Caki2 (cell line): ENCODE measurements at places on chromosomes 13 and 19.
A peak's percentile ranks its signal among the peaks of the same experiment; 100 is the strongest.

GRCh38 chr19:1407528-1408299, at the start of gene DAZAP1:
Gene DAZAP1 (plus strand): TSS chr19:1407586. CDS start chr19:1407774, 188 bp downstream.
- DNase-seq, result no peak

- no peak for DNase-seq
Measured at GRCh38 chr13:78033509-78033908, 114.9 kb upstream of the EDNRB start.

DNA sequence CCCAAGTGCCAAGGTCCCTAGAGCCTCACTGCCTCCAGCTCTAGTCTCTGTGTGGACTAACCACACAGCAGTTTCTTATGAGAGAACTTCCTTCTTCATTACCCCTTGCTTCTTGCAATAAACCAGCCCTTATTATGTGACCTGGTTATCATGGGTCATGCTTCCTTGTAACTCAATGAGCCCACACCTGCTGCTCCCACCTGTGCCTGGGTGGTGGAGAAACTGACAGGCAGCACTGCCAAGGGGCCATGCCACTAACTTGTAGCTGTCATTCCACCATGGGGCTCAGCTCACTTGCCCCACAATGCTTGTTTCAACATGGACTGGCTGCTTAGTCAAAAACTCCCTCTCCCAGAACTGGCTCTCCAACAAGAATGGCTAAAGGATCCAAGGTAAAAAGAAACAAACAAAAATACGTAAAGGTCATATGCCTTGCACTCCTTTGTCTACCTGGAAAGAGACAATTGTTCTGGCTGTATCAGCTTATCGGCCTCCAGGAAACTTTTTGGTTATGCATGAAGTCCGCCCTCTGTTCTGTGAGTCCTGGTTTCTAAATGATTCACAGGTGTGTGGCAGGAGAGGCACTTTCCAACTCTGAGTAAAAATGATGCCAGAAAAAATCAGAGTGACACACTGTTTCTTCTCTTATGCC, 446.4 kb downstream of the COG6 start:
- no peak for DNase-seq

GRCh38 chr19:55358943-55359908, 3.8 kb downstream of the GARIN5B start:
- no peak for DNase-seq

DNA sequence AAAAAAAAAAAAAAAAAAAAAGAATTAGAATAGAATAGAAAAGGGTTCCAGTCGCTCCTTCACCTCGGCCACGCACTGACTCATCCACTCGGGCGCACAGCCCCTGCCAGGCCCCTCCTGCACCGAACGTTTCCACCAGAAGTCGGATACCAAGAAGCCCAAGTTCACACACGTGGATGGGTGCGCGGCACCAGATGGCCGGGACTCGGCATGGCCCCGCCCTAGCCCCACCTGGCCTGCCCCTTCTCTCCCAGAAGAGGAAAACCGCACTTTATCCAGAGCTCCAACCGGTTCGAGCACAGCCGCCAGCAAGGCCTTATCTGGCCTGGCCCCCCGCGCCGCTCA, 5.9 kb downstream of the PRR36 start:
- no peak for DNase-seq

- DNase-seq, result no peak
Measured at GRCh38 chr19:11018763-11019162, 57.9 kb downstream of the SMARCA4 start.

- DNase-seq, result no peak
Measured at GRCh38 chr13:70206671-70207070, 98.4 kb upstream of the KLHL1 start.

GRCh38 chr13:111662451-111662850, 342.0 kb downstream of the TEX29 start:
- DNase-seq, result no peak

GRCh38 chr19:4266253-4267000, 12.6 kb upstream of the SHD start:
- no peak for DNase-seq

DNA sequence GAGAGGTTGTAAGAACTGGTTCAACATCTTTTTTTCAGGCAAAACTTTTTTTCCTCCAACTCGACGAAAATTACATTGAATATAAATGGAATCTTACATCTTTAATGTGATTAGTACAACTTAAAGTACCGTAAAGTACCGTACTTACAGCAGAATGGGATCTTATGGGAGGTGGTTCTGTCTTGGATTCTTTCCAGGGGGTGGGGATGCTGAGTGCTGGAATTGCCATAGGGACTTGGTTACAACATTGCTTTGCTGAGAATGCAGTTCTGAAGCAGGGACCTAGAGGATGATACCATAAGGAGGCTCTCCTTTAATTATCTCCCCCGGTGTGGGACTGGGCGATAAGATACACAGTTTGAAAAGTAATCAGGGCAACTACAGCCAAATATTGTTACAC, 186.4 kb downstream of the KLF5 start:
- DNase-seq, result no peak

DNA sequence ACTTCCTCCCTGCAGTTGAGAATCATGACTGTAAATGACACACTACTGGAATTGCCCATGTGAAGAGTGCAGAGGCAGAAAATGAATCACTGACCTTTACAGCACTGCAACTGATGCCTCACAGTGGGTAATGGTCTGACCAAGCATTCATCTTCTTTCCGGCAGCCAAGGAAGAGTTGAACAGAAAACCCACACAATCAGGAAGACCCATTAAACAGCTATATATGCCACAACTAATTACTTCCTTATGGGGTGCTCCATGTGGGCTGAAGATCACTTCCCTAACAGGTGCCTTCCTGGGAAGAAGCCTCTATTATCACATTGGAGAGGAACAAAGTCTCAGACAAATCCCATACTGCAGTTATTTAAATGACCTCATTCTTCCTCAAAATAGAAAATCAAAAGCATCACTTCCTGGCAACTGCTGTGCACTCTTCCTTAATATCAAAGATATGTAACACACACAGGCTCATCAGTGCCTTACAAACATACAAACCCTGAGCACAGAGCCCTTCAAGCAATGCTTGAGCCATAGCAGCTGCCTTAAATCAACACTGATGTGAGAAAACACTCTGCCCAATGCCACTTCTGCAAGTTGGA, 45.8 kb downstream of the RUBCNL start:
- DNase-seq, result peak; percentile 2

- no peak for DNase-seq
Measured at GRCh38 chr19:4494691-4495064, 22.6 kb downstream of the HDGFL2 start.

GRCh38 chr13:112750570-112750969, 60.7 kb downstream of the ATP11A start:
- no peak for DNase-seq

GRCh38 chr13:28679628-28680027, 20.7 kb downstream of the POMP start:
- DNase-seq, result no peak

DNA sequence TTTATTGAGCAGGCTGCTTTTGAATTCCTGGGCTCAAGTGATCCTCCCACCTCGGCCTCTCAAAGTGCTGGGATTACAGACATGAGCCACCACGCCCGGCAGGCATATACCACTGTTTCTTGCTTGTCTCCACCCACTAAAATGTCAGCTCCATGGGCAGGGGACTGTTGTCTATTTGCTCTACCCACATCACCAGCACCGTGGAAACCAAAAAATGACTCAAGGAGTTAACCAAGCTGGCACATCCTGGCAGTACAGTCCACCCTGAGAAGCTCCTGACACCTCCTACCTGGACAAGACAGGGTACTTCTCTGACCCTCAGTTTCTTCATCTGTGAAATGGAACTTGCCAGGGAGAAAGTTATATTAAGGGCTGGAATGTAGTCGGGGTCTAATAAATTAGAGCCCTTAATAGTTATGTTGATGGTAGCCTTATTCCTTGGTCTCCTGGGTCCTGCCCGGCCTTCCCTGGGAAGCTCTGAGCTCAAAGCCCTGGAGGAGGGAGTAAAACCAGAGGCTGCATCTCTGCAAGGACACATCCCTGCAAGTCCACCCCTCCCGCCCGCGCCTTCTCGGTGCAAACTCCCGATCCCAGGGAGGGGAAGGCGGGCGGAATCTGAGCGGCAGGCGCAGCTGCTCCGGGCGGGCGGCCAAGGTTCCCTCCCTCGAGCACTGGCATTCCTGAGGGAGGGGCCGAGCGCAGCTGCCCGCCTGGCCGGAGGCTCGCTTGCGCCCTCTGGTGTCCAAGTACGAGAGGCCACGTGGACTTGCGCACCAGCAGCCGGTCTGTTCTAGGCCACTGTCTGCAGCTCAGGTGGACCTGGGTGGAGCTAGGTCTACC, 14.1 kb downstream of the RDH8 start:
- peak; percentile 81 for DNase-seq

- peak; percentile 94 for DNase-seq
Measured at GRCh38 chr13:28718543-28719226, at the start of gene SLC46A3. Gene SLC46A3 (minus strand): TSS chr13:28718970. CDS start chr13:28717998, 972 bp downstream.

- DNase-seq, result no peak
Measured at GRCh38 chr13:106588367-106588766, 20.4 kb upstream of the ARGLU1 start.

DNA sequence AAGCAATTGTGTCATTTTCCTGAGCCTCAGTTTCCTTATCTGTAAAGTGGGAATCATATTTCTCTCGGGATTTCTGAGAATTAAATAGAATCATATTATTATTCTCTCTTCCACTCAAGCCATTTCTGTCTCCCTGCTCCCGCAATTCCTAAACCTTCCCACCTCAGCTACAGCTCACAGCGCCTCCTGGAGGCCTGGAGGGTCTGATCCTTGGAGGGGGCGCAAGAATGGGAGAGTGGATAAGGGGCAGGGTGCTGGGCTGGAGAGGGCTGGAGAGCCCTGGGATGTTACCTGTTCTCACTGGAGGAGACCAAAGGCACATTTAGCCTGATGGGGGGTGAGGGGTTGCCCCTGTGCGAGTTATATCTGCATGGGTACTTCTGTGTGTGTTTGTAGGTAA, 31.1 kb upstream of the CYP2S1 start:
- no peak for DNase-seq

DNA sequence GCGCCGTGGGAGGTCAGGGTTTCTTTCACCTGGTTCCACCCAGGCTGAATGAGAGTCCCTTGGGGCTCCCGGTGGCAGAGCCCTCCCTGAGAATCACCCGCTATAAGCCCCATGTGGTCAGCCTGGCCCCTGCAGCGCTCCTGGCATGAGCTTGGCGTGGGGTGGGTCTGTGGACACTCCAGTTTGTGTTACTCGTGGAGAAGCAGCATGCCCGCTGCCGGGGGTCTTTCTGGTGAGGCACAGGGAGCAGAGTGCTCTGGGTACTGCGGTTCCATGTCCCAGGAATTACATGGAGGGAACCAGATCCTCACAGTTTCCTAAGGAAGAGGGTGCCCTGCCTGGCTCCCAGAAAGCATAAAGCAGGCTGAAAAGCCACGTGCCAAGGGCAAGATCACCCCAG, 62.2 kb downstream of the SMARCA4 start:
- no peak for DNase-seq

DNA sequence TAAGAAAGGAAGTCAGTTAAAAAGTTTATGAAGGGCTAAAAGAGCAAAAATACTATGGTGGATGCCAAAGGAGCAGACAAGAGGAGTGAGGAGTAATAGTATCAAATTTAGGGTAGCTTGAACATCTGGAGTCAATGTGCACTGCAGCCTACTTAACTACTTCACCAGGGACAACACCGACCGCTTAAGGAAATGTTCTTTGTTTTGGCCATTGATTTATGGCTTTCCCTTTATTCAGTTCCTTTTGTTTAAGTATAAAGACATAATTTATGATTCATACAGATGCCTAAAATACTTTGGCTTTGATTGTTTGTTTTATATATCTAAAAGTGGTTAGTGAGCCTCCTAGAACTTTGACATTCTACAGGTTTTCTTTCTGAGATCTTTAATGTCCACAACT, 276.3 kb upstream of the PRR20A start:
- DNase-seq, result no peak

GRCh38 chr13:106520251-106521054, 15.0 kb downstream of the EFNB2 start:
- DNase-seq, result no peak

DNA sequence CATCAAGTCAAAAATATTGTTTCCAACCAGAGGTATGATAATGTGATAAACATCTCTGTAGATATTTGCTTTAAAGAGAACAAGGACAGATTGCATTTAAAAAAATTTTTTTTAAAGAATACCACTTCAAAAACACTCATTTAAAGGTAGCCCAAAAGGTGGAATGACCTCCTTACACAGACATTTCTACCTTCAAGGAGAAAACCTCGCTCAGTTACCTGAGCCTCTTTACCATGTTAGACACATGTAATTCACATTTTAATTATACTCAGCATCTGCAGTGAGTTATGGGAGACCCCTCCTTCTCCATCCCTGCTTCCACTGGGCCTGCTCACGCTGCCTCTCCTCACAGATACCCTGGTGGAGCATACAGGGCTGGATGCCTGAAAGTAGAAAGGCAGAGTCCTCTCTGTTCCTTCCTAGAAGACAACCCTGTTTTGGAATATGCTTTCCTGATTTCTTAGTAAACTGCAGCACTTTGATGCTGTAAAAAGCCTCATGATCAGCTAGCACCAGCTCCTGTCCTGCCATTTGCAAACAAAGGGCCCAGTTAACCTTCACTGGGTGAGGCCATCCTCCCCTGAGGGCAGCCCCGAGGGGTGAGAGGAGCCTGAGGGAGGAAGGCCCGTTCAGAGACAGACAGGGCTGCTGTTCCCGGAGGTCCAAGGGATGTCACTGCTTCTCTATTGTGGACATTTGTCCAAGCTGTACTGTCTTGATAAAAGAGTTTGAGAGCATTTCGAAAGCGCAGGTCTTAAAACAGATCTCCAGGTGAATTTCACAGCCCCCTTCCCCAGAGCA, 117.8 kb downstream of the IRS2 start:
- no peak for DNase-seq

- no peak for DNase-seq
Measured at GRCh38 chr19:45560686-45561085, 23.9 kb downstream of the OPA3 start.
